ENCODE measurements at places on chromosomes 6 and 20. TPM values are rescaled to one million over a fixed set of nuclear protein-coding genes. Genes with fewer than 3 reads are reported as not detected.

Gene CLVS2
- 0.08 TPM for total RNA-seq

Gene BPIFB4
- total RNA-seq = not detected

Gene CCN6
- total RNA-seq = not detected

Gene SIRPG
- not detected for total RNA-seq

Gene VARS2
- total RNA-seq = 13.5 TPM

Gene VSX1
- total RNA-seq = 1.0 TPM

Gene CLDN20
- not detected for total RNA-seq

Gene KCNQ5
- total RNA-seq = 1.2 TPM

Gene ADGB
- not detected for total RNA-seq

Gene CEP162
- 1.5 TPM for total RNA-seq

Gene CTAGE9
- total RNA-seq = not detected

Gene FAM229B
- 10.6 TPM for total RNA-seq

Gene BCAS1
- total RNA-seq = 0.42 TPM

Gene GLP1R
- not detected for total RNA-seq

Gene SLC4A11
- 5.9 TPM for total RNA-seq

Gene BMP2
- total RNA-seq = 0.64 TPM

Gene PLCB1
- total RNA-seq = 0.33 TPM

Measured in A549 treated with ZK216348 at 1 μM for 4 hours (cell line).